ENCODE measurements at places on chromosomes 4 and X. TPM values are rescaled to one million over a fixed set of nuclear protein-coding genes. Genes with fewer than 3 reads are reported as not detected.

DNA sequence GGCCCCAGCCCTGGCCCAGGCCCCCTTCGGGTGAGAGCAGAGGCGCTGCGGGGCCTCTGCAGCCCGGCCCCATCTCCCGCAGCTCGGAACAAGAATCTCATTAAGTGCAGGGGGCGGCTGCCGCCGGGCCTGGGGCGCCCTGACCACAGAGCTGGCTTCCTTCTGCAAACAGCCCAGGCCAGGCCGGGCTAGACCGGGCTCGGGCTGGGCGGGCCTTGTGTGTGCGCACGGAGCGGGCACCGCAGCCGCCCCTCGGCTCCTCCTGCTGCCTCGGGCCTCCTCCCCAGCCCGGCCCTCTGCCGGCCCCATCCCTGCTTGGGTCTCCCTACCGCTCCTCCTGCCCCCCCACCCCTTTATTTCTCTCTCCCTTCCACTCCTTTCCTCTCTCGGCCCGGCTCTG lies 83.3 kb downstream of the EFNB1 start:
- no peak for DNase-seq

SMR3B gene
- not detected for total RNA-seq

SERPINA7 gene
- total RNA-seq: 315 TPM

POLN gene
- total RNA-seq: 0.93 TPM

- DNase-seq: peak; percentile 12
Measured at GRCh38 chrX:68440940-68441339, 7.6 kb upstream of the OPHN1 start.

DNA sequence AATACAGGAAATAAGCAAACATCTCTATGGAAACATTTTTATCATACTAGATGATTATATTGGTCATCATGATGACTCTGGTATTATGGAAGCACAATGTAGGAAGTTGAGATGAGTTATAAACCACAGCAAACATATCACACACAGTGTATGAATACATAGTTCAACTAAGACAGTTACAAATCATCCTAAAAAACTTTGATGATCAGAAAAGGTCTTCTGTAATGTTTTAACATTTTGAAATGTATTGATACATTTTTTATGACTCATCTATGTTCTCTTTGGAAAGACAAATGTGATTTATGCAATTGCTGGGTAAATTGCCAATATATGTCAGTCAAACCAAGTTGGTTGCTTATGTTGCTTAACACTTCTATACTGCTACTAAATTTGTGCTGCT lies 4.8 kb downstream of the CXCL3 start:
- no peak for DNase-seq

- no peak for DNase-seq
Measured at GRCh38 chrX:129808829-129809796, 29.4 kb downstream of the SASH3 start.

DNA sequence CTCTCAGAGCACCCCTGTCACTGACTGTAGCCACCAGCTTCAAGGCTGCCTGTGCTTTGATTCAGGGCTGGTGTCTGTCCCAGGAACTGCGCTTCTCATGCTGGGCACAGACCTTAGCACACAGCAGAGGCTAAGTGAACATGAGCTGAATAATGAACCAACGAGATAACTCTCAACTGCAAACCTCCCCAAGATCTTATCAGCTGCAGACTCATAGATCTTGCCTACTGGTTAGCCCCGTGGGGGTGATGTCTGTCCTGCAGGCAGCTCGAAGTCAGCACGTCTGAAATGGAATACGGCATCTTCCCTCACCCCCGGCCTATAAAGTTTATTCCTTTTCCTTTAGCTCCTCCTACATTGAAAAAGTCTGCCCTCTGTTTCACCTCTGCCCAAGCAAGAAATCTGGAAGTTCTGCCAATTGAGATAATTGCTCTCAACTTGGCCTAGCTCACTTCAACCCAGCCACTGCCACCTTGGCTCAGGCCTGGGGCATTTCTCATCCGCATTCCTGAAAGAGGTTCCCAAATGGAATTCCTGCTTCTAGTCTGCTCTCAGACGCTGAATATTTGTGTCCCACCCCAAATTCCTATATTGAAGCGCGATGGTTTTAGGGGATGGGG lies 73.7 kb downstream of the GATB start:
- DNase-seq: no peak

DNA sequence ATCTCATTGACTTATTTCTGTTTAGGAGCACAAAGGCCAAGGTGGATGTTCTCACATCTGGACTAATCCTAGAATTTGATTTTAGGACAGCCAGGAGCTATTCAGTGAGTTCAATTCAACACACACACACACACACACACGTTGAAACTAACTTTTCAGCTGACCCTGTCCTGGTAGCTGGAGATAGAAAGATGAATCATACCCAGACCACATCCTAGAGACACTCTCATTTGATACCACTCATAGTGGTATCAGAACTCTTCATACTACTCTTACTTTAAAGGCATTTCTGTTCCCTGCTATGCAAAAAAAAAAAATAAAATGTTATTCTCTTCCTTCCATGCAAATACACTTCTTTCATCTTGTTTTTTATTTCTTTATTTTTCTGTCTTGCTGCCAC lies 36.7 kb downstream of the KLF8 start:
- no peak for DNase-seq

DNA sequence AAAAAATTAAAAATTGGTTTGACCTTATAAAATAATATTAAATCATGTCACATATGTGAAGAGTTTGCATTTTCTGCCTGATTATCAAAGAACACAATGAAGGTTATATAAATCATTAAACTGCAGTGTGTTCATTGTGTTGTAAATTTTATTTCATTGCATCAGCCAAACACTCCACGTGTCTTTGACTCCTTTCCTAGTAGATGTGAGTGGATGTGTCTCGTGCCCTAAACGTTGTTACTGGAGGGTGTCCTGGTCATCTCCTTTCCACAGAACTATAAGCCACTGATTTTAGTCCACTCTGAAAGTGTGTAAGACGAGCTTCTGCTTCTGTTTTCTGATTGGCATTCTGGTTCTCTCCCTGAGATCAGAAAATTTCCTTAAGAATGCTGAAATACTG lies 127.3 kb downstream of the NDST4 start:
- no peak for DNase-seq

- no peak for DNase-seq
Measured at GRCh38 chr4:27966664-27967063, 1106.0 kb downstream of the STIM2 start.

CFAP47 gene
- not detected for total RNA-seq

- no peak for DNase-seq
Measured at GRCh38 chr4:8402181-8402597, 38.3 kb downstream of the ACOX3 start.

ASMT gene
- total RNA-seq: not detected

- peak; percentile 69 for DNase-seq
Measured at GRCh38 chr4:165505958-165506837, 127.4 kb downstream of the CPE start.

NRK gene
- total RNA-seq: not detected

- DNase-seq: no peak
Measured at GRCh38 chr4:155271557-155271956, 63.1 kb downstream of the NPY2R start.

Data from HepG2 (cell line).